ENCODE measurements at places on chromosomes 1 and 21.

GRCh38 chr1:202133001-202133400 is 10.3 kb downstream of the GPR37L1 start:
- DNase-seq, result no peak

GRCh38 chr1:215517441-215517891 is 49.6 kb upstream of the KCTD3 start:
- no peak for DNase-seq

GRCh38 chr1:182720463-182720862 is 36.1 kb upstream of the RGS8 start:
- no peak for DNase-seq

DNA sequence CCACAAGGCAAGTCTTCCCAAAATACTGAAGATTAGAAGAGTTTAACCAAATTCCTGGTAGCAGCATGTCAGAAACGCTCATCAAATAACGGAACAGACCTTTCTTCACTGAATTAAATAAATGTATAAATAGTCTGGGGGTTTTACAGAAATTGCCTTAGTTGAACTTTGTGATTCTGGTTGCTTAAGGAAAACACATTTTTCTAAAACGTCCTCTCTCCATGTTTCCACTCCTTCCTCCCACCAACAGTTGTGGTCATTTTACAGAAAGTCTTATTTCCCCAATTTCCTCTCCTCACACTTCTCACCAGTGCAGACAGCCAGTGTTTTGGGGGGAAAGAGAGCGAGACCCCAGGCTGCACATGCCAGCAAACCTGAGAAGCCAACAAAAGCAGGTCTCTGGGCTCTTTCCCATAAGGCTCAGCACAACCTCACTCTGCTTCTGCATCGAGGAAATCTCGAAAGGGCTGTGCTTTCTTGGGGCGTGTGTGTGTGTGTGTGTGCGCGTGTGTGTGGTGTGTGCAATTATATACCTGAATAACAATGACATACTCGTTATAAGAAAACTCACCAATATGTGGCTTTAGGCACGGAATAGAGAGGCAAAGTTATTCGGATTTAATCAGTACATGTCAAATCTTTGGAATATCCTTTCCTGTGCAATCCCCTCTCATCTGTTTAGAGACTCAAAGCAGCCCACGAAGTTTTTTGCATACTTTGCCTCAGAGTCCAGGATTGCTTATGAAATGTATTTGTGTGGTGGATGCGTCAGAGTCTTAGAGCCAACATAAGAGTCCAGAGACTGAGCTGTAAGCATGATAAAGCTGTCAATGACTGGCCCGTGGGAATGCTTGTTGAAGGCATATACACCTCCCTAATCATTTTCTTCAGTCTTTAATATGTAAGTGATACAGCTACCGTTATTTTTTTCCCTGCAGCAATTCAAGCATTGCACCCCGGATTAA is 2.0 kb downstream of the KCNJ15 start:
- DNase-seq, result peak; percentile 22

DNA sequence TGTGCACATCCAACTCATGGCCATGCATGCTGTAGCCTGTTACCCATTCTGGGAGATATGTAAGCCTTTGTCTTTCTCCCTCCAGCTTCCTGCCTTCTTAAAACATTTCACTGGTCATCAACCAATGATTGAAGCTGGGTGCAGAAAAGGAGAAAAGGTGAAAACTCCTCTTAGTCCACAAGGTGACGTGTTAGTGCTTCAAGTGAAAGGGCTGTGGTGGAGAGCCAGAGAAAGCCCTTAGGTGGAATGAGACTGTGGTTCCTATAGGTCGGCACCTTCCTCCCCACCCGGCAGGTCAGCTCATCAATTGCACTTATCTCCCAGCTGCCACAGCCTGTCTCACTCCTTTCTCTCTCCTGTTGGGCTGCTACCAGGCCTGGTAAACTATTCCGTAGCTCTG is 30.4 kb downstream of the ERG start:
- DNase-seq, result peak; percentile 56

DNA sequence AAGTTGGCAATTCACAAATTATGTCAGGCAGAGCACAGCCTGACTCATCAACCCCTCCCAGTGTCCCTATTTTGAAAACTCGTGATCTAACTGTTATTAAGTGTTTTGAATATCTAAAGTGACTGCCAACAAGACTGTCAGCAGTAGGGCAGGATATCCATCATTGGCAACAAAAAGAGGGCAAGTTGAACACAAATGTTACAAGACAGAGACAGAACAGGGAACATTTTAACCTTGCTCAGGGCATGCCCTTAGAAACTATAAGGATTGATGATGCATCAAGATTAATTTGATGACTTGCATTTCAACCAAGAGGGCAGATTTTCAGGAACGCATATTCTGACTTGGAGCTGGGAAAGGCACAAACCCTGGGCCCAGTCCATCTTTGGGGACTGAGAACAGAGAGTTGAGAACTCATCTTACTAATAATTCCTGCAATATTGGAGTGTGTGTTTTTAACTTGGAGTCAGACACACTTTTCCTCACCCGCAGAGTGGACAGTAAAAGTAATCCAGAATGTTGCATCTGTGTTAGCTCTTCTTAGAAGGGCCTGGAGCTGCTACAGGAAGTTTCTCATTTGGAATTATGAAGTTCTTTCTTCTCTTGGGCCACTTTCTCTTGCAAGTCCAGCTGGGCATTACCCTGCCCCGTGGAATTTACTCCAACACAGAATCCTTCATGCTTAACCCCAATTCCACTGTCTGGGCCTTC is 317.2 kb downstream of the LTN1 start:
- no peak for DNase-seq

GRCh38 chr1:227889863-227890405 is 57.8 kb downstream of the WNT9A start:
- DNase-seq, result no peak

GRCh38 chr1:154253671-154254070 is 18.8 kb upstream of the HAX1 start:
- DNase-seq, result no peak

DNA sequence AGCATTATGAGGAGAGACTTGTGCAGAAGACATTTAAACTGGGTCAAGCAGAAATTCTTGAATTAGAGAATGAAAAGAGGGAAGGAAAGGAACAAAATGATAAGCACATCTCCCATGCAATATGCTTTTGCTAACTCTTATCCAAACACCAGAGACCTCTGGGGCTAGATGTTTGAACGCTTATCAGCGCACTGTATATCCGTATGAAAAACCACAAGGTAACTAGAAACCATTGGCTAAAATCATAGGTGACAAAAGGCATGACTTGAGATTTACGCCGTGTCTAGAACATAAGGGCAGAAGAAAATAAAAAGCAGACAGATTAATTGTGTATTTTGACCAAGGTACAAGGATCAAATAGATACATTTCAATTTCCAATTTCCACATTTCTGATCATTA is 38.0 kb upstream of the TIAM1 start:
- DNase-seq, result peak; percentile 92

DNA sequence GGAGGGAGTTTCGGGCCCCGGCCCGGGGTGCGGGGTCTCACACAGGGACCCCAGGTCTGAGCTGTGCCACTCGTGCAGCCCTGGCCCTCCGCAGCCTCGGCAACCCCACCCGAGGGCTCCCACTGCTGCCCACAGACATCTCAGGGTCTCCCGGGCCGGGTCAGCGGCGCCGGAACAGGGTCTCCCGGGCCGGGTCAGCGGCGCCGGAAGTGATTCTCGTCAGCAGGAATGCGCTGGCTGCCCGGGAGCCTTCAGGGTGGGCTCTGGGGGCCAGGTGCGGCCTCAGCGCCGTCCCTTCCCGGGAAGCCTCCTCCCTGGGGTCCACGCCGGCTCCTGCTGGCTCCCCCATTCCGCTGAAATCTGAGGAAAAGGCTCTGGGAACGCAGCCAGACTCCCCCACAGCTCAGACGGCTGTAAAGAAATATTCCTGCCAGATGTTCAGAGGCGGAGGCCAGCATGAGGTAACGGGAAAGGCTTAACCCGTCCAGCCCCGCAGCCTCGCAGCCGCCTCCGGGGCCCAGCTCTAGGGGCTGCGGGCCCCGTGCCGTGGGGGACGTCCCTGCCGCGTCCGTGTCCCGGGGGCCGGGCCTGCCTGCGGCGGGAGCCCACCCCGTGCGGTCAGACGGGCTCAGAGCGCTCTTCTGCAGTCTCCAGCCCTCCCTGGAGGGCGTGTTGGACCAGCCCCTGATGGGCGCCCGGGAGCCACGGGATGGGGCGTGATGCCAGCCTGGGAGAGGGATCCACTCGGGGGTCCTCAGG is 8.7 kb upstream of the COL6A1 start:
- DNase-seq, result no peak

DNA sequence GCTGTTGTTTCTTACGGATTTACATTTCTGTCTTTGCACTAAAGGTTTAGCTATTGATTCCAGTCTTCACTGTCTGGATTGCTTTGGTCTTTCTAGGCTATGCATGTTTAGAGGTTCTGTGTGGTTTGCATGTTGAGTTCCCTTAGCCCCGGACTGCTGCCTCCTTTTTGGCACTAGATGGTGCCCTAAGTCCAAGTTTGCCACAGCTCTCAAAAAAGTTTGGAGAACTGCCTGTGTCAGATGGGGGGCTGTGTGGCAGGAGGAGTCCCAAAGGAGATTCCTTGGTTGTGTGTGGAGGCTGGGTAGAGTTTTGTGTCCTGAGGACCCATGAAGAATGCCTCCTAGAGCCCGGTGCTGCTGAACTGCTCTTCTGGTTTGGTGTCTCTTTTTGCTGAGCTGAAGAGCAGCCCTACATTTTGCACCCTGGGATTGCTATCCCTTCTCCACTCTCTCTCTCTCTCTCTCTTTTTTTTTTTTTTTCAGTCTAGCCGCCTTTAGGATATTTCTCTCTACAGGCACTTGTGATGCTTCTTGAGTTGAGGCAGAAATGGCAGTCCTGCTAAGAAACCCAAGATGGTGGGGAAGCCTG is 74.4 kb downstream of the PTGS2 start:
- peak; percentile 86 for DNase-seq

DNA sequence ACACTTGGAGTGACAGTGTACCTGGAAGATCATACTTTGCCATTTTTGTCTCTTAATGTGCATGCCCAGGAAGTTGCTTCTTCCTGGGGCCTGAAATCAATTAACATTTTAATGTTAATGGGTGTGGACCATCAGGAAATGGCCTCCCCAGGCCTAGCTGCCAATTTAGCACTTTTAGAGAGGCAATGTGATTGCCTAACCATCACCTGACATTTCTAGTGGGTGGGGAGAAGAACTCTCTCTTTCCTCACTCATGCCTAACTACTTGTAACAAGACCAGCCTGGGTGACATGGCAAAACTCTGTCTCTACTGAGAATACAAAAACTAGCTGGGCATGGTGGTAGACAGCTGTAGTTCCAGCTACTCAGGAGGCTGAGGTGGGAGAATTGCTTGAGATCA is 549.0 kb upstream of the RGS18 start:
- DNase-seq, result no peak

- no peak for DNase-seq
Measured at GRCh38 chr1:212637902-212638301, 29.3 kb downstream of the ATF3 start.

GRCh38 chr1:76140227-76140626 is 65.7 kb downstream of the ST6GALNAC3 start:
- DNase-seq, result peak; percentile 18

GRCh38 chr1:64653466-64653865 is 91.4 kb upstream of the RAVER2 start:
- DNase-seq, result no peak
